SHP77 (cell line): ENCODE measurements at places on chromosomes 4 and X.

DNA sequence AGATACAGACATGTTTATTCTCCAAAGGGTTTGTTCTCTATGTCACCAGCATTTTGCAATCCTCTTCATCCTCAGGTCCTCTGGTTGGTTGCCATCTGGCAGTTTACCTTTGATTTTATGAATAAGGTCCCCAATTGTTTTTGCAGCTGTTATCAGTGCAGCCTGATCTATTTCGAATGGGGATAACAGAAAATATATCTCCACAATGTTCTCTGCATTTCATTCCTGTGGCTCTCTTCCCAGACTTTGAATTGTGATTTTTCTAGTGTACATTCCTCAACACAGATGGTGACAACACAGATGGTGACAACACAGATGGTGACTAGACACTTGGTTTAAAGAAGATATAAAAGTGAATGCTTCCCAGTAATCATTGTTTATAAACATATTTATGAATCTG lies 74.1 kb downstream of the FBXO8 start:
- DNase-seq, result no peak

DNA sequence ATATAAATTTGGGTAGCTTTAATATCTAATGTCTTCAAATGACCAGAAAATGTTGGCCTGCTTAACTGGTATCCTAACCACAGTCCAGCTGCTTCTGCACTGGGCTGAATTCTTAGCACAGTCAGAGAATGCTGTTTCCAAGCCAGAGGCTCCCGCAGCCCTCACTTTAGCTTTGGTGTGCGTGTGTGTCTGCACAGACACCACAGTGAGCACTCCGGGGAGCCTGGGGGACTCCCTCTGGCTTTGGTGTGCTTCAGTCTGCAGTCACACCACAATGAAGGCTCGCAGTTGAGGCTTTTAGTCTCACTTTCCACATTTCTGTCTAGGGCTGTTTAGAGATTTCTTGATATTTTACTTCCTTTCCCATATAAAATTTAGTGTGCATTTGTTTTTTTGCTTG lies 53.6 kb downstream of the APOO start:
- no peak for DNase-seq

DNA sequence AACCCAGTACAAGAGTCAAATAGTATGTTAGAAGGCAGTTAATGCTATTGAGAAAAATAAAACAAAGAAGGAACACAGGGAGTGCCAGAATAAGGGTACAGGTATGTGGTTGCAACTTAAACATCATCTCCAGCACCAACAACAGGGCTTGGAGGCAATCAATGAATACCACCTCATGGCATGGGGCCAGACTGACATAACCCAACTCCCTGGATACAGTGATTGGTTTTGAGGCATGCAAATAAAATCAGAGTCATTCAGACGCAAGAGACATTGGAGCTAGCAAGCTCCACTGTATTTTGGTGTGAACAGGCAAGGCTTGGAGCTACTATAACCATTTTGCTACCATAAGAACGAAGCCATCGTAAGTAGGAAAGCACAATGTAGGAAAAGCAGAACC lies 56.7 kb downstream of the PPP3CA start:
- no peak for DNase-seq

DNA sequence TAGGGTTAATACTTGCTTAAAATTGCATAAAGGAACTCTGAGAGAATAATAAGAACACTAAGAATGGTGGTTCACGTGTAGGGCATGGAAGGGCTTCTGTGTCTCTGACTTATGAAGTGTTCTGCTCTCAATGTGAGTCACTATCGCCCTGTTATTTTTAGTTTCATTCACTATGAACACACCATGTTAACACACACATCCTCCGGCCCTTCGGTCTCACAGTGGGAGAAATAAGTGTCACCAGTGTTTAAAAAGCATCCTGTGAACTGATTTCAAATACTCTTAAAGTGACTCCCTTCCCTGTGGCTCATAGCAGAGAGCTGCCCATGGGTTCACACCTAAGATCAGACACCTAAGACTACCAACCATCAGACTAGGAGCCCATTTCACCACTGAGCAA lies 33.8 kb upstream of the FGFBP2 start:
- no peak for DNase-seq

DNA sequence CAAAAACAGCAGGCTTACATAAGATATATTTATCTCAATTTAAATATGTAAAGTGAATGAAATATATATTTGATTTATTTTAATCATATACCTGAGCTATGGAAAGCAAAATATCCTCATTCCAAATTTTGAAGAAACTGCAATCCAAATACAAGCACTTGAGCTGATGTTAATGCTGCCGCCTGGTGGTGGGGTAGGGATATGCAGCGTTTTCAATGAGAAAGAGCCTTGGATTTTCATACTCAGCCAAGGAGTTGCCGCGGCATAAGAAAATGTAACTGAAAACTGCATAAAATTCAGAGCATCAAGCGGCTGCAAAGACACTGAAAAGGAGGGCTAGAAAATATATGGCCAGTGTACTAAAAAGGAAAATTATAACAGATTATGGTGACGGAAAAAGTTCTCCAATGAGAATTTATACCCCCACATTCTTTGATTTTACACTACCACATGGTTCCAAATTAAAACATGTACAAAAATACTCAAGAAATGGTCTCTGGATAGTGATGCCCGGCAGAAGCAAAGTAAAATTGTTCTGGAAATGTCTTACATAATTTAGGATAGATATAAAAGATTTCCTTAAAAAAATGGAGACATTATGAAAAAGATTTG lies 660.3 kb upstream of the PITX2 start:
- DNase-seq, result no peak

GRCh38 chr4:132123870-132124623 lies 1025.0 kb upstream of the PCDH10 start:
- no peak for DNase-seq
